ENCODE measurements at places on chromosomes 7 and 10.

GRCh38 chr7:101953248-101953819 lies 135.9 kb downstream of the CUX1 start:
- peak; percentile 3 for DNase-seq

DNA sequence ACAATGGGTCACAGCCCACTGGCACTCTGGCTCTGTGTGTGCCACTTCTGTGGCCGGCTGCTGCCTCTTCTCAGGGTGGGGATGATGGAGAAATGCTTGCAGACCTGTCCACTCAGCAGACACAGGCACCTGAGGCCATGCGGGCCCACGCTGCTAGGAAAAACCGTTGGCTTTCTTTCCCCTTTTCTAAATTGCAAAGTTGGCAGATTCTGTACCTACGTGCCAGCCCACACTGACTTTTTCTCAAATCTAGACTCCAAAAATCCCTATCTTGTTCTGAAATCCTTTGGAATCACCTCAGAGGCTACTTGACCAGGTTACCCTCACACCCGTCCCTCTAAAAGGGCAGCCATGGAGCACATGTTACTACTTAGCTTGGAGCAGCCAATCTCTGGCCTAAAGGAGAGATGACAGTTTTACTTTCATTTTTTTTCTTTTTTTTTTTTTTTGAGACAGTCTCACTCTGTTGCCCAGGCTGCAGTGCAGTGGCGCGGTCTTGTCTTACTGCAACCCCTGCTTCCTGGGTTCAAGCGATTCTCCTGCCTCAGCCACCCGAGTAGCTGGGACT lies 99.4 kb downstream of the RNF216 start:
- no peak for DNase-seq

- DNase-seq = no peak
Observed at GRCh38 chr10:18594574-18595156, 56.7 kb downstream of the NSUN6 start.

DNA sequence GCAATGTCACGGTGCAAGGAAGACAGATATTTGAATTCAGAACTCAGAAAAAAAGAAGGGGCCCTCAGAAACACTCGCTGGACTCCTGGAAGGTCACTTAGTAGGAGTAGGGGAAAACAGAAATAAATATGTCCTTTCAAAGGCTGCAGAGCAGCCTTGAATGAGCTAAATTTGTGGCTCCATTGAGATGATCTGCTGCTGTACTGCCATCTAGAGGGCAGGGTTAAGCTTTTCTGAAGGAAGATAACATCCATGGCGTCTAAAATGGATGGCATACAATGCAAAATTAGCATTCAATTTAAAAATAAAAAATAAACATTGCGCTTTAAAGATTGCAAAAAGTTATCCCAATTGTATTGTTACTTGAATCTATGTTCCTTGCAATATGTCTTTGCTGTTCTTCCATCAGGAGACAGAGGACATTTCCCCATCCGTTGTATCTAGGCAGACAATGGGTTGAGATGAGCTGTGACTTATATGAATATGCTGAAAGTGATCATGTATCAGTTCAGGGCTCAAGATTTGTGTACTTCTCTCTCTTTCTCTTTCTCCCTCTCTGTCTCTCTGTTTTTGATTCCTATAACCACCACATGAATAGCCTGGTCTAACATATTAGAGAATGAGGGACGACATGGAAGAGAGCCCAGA lies 642.2 kb downstream of the SH2D4B start:
- DNase-seq = no peak

DNA sequence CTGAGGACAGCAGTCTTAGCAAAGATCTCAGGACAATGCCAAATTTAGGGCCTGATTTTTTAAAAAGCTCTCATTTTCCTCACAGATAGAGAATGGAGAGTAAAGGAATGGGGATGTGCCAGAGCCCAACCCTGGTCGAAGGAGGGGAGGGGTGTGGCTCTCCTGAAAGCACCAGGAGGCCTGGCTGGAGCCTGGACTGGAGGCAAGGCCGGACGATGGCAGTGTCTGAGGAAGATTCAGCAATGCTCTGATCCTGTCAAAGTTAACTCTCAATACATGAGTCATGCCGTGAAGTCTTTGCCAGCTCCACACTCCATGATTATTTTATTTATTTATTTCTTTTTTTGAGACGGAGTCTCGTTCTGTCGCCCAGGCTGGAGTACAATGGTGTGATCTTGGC lies 108.3 kb downstream of the UPF2 start:
- no peak for DNase-seq

DNA sequence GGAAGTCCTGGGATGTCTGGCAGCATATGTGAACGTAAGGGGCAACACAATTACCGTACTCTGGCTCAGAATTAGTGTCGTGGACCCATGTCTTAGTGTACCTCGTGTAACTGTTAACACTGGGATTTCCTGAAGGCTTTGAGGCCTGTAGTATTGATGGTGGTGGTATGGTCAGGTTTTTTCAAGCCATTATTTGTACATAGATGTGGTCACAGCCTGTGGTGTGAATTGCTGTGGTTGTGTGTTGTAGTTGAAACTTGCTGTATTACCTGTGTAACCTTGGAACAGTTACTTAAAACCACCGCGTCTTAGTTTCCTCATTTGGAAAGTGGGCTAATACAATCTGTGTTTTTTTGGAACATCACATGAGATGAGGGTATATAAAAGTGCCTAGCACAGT lies 5.3 kb downstream of the EXOC4 start:
- no peak for DNase-seq

GRCh38 chr7:55774327-55775050 lies 88.1 kb downstream of the SEPTIN14 start:
- no peak for DNase-seq

GRCh38 chr7:121334875-121335648 lies 6.3 kb downstream of the WNT16 start:
- DNase-seq = no peak

DNA sequence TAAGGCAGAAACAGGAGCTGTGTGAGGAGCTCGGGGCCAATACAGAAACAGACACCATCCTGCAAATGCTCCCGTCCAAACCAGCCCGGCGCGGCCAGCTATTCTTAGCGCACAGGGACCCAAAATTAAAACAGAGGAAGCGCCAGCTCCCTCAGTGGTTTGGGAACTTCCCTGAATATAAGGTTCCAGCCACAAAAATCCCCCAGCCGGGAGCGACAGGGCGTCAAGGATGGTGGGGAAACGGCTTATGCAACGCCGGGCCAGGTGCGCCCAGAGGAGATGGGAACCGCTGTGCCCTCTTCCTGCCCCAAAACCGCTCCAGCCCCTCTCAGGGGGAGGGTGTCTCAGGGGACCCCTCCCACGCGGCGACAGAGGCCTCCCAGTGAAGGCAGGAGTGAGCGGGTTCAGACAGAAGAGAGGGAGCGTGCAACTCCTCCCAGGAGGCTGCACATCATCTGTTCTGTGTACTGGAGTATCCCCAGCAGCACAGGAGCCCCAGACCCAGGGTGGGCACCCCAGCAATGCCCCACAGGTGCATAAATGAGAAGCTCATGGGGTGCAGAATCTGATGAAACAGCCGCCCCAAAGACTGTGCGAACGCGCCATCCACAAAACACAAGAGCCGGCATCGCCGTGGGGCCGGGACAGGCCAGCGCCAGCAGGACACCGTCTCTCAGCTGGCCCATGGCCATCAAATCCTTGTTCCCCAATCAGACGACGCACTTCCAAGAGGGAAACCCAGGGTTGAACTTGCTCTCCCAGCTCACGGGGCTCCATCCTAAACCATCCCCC lies 73.9 kb upstream of the PDGFA start:
- DNase-seq = no peak

- DNase-seq = no peak
Observed at GRCh38 chr10:123537188-123537961, 128.8 kb upstream of the GPR26 start.

GRCh38 chr10:7583626-7584025 lies 83.1 kb downstream of the ITIH5 start:
- no peak for DNase-seq

DNA sequence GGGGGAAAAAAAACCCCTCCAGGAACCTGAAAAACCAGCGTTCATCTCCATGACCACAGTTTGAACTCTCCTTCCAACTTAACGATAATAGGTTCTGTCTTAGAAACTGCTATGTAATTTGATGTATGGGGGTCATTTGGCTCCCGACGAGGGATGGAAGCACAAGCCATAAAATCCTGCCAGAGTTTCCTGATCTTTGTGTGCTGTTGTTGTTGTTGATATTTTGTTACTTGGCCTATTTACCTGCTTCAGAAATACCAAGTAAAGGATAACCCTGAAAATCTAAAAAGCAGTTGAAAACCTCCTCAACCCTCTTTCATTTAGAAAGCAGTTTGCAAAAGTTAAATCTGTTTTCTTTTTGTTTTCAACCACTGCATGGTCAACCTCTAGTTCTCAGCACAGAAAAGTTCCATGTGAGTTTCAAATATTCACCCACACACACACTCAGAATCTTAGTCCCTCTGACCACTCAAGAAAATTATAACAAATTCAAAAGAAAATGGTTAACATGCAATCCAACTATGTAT lies 9.3 kb upstream of the HOXA2 start:
- no peak for DNase-seq

DNA sequence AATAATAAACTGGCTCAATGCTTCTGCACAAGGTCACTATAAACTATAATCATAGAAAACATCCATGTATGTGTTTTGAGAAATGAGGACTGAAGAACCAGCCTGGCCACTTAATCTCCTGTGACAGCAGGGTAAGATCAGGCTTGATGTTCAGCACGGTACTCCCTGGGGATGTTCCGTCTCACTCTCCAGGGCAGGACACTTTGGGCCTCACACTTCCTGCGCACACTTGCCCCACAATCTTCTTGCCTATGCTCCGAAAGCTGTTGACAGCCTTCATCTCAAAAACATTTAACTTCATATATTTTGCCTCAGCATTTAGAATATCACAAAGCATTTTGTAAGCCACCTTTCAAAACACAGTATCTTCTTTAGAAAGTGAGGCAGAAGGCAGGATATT lies 92.7 kb downstream of the PARD3 start:
- no peak for DNase-seq

- no peak for DNase-seq
Observed at GRCh38 chr7:42945821-42946626, 13.8 kb downstream of the MRPL32 start.

GRCh38 chr10:78604286-78604685 lies 464.5 kb upstream of the ZMIZ1 start:
- no peak for DNase-seq

GRCh38 chr10:21020545-21020944 lies 123.4 kb upstream of the NEBL start:
- no peak for DNase-seq

DNA sequence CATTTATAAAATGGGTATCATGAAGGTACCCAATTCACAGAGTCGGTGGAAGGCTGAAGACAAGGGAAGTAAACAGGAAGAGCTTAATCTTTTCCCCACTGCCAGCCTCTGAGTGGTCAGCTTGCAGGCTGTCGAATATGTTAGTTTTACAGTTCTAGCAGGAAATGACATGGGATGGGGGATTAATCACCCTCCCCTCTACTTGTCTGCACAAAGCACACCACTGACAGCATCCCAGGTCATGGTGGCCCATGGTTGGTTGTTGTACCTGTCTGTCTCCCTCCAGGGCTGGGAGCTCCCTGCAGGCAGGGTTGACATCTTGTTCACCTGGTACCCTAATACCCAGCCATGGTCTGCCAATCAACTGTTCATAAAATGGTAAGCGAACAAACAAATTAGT lies 55.6 kb downstream of the GRB10 start:
- no peak for DNase-seq

GRCh38 chr10:8312781-8313180 lies 258.3 kb downstream of the GATA3 start:
- no peak for DNase-seq

GRCh38 chr7:148334959-148335577 lies 255.5 kb upstream of the C7orf33 start:
- no peak for DNase-seq

DNA sequence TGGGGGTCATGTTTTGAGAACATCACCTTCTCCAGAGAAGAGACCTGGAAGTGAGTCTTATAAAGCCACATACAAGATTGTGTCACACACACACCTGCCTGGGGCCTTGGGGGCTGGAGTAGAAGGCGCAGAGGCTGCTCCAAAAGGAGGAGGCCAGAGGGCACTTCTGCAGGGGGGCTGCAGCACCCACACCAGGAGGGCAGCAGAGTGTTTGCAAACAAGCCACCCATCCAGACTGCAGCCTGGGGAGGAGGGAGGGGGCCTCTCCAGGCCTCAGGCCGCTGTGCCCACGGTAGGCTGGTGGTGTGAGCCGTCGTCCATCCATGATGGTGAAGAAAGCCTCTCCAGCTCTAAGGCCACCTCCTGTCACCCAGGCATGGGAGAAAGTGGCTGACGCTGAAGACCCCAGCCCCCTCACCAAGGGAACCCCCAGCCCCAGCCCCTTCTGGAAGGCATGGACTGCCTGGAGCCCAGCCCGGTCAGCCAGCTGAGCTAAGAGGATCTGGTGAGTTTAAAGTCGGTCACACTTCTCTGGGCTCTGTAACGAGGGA lies 77.5 kb downstream of the FOXL3 start:
- DNase-seq = no peak

DNA sequence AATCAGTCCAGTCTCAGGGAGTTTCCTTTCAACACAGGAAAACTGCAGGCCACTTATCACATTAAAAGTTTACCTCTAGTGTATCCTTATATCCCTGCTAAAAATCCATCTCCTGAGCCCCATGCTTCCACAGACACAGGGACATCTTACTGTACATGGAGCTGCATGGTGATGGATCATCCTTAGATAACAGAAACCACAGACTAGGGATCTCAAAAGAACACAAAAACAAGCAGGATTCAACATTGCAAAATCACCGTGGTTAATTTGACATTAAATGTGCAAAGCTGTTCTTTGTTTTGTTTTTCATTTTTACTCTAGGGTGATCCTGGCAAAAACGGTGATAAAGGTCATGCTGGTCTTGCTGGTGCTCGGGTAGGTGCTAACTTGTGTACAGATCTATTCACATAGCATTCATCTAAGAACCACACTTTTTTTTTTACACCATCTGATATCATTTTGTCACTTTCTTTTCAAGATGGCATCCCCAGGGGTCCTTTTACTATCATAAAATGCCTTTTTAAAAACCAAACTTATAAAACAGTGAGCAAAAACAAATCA lies 18.1 kb downstream of the COL1A2 start:
- DNase-seq = no peak

DNA sequence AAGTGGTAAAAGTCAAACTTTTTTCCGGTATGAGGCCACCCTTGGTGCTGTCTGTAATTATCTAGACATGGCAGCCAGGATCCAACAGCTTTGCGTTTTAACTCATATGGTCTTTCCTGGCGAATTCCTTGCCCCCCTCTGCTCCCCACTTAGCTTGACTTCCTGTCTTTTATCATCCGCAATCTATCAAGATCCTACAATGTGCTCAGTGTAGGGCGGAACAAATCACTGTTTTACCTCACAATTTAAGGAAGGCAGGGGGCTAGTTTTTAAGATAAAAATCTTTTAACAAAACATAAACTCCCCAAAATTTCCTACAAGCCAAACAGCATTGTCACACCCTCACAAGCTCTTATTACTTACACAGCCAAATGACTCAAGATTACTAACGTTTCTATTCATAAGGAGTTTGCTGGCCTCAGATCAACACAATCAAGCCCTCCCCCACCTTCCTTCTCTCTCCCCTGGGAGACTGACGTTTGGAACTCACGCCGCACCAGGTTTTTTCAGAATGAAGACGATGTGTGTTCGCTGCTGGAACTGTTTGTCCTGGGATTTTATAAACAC lies 1.3 kb upstream of the CDK14 start:
- DNase-seq = no peak

- DNase-seq = no peak
Observed at GRCh38 chr10:33070101-33070500, 112.1 kb upstream of the ITGB1 start.

Data from CD4-positive, alpha-beta T cell treated with Interleukin-4 for 4 hours (primary cell).